HuH-7.5 (cell line): ENCODE measurements at places on chromosomes 4 and X.

DNA sequence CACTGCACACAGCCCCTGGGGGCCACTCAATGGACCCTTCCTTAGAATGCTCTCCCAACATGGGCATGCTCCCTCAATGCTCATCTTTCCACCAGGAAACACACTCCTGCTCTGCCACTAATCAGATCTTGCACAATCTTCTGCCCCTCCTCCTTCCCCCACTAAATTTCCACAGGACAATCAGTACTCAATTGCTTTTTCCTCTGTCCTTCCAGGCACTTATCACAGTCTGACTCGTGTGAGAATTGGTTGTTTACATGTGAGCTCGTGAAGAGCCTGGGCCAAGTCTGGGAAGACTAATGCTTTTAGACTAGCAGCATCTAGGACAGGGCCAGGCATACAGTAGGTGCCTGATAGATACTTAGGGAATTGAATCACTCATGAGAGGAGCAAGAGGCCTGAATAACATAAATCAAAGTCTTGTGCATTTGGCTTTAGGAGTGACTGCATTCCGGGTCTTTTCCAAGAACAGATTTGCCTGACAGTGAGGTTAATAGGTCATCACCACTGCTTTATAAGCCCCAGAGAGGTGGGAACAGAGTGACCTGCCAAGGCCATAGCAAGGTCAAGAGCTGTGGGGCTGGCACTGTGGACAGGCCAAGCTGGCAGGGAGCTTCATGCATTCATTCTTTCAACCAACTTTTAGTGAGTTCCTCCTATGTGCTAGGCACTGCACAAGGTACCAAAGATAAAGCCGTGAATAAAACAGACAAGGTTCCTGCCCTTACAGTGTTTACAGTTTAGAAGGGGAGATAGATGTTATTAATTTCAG is 55.0 kb downstream of the PRPS1 start:
- DNase-seq: no peak

DNA sequence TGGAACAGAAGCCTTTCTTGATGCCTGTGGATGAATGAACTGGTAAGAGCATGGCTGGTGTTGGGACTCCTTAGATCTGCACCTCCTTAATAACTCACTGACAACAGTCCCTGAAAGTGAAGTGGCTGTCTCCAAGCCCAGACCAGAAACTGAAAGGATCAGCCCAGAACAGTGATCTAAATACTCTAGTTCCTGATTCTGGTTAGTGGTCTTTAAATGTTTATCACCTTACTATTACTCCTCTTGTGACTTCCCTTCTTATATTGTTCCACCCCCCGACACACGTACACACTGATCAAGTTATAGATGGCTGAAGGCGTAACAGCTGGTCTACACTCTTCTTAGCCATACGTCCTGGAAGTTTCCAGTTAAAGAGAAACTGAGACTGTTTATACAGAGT is 33.8 kb upstream of the ARMCX2 start:
- no peak for DNase-seq

- no peak for DNase-seq
Observed at GRCh38 chrX:427812-428725, 41.4 kb upstream of the PPP2R3B start.

GRCh38 chrX:112704187-112704586 is 24.4 kb upstream of the LHFPL1 start:
- DNase-seq: no peak

DNA sequence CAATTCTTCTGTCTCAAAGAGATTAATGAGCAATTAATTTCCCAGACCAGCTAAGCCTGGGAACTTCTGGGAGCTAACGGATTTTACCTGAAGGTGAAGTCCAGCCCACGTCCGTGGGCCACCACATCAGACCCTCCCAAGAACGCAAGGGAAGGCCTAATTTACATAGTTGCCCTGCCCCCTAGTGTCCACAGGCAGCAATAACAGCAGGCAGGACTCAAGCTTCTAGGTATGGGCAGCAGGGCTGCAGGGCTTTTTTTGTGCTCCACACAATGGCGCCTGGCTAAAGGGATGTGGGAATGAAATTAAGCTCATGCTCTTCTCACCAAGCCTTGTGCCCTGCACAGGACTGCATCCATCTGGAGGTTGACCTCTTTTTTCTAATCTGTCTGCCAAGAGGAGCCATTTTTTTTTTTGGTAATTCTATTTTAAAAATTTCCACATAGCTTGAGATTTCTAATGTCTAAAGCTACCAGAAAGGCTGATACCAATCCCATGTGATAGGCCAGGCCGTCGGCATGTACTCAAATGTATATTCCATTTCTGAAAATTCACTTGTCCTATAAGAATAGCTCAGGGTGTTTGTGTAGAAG is 111.9 kb upstream of the TMEM164 start:
- no peak for DNase-seq

DNA sequence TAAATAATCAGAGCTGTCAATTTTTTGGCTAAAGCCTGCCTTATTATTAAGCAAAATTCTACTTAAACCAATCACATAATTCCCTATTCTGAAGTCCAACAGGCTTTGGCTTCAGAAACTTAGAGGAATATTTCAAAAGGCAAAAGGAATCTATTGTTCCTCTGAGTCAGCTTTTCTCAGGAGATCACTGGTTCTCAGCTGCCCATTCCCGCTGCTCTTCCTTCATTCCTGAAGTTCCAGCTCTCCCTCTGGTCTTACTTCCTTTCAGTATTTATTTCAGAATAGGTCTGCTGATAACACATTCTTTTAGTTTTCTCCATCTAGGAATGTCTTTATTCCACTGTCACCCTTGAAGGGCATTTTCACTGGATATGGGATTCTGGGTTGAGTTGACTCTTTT is 133.7 kb downstream of the SOWAHB start:
- no peak for DNase-seq

GRCh38 chr4:96260064-96260682 is 420.3 kb downstream of the PDHA2 start:
- no peak for DNase-seq

- DNase-seq: no peak
Observed at GRCh38 chrX:66030505-66031317, 9.2 kb downstream of the VSIG4 start.

GRCh38 chr4:184295206-184295605 is 77.5 kb upstream of the ENPP6 start:
- DNase-seq: no peak

GRCh38 chr4:125750828-125751466 is 436.2 kb downstream of the FAT4 start:
- DNase-seq: peak; percentile 20

- DNase-seq: no peak
Observed at GRCh38 chr4:142238589-142238988, 602.2 kb downstream of the IL15 start.

DNA sequence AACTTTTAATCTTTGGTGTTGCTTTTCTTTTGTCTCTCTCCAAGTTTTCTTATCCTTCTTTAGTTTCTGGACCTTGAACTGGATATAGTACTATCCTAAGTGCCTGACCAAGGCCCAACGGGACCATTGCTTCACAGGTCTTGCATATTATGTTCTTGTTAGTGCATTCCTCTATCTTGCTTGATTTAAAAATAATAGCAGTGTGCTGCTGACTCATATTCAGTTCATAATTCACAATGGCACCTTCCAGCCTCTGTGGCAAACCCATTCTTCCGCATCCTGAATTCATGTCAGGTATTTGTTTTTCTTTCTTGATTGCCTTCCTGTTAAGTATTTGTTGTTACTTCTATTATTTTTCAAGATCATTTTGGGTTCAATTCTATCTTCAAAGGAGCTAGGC is 197.1 kb upstream of the GIMD1 start:
- no peak for DNase-seq

DNA sequence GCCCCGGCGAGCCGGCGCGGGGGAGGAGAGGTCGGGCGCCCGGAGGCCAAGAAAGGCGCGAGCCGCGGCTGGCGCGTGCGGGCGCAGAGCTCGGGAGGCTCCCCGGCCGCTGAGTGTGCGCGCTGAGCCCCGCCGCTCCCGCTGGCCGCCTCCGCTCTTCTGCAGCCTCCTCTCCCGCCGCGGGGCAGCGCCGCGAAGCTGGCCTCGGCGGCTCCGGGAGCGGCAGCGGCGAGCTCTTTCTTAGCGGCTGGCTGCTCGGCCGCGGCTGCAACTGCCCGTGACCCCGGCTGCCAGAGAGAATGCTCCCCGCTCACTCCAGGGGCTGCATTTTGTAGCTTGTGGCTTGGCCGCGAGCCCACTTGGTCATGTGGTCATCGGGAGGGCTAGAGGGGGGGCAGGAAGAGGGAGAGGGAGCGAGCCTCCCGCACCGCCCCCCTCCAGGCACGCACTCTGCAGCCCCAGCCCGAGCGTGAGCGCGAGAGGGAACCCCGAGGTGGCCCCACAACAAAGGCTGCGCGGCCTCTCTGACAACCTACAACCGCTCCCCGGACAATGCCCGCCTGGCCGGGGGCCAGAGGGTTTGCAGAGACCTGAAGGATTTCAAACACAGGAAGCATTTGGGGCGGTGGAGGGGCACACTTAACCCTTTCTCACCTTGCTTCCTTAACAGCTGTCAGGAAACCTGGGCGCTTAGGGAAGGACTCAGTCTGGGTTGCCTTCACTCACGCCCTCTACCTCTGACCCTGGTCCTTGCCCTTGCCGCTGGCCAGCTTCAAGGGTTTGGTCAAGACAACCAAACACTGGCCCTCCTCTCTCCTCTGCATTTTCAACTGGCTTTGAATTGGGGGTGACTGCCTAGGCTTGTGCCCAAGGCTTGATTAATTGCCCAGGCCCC is at the start of gene APLN:
Gene APLN (minus strand): TSS at position 305 of the 895 bp plus-strand sequence. CDS start 326 bp downstream, outside the sequence.
- DNase-seq: no peak

DNA sequence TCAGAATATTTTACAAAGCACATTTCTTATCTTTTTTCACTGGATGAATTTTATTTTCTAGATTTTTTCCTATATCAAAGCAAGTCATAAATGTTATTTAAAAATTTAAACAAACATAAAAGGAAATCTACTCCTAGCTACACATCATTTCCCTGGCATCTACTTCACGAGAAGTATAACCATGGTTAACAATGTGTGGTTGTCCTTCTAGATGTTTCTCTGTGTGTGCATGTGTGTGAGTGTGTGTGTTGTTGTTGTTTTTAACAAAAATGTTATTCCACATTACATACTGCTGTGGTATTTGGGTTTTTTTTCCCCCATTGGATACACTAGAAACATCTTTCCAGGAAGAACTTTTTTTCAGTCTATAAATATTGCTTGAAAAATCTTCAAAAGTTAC is 103.1 kb downstream of the CHIC2 start:
- DNase-seq: no peak

GRCh38 chr4:120446051-120446567 is 379.5 kb upstream of the MAD2L1 start:
- DNase-seq: no peak

- no peak for DNase-seq
Observed at GRCh38 chr4:93617606-93618005, 210.9 kb upstream of the ATOH1 start.

DNA sequence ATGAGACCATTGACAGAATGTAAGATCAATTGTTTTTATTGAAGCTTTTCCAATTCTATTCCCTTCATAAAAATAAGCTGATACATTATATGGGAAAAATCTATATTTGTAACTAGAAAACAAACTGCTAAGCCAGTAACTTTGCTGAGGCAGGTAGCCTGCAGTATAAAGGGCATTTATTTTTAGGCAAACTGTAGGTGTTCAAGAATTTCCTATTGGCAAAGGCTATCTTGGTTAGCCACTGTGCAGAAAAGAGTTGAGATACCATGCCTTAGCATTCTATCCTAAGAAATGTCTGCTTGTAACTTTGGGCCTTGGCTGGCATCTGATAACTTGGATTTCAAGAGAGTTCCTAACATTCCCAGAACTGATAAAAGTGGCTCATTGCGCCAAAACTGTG is 18.5 kb upstream of the PRRG1 start:
- no peak for DNase-seq

- peak; percentile 47 for DNase-seq
Observed at GRCh38 chrX:129984111-129984958, 1.9 kb downstream of the BCORL1 start.

GRCh38 chr4:140152013-140152703 is 1.8 kb downstream of the MAML3 start:
- DNase-seq: peak; percentile 71

GRCh38 chr4:28388471-28388870 is 1527.8 kb downstream of the STIM2 start:
- DNase-seq: no peak

- no peak for DNase-seq
Observed at GRCh38 chr4:34258176-34258575, 1986.1 kb downstream of the ARAP2 start.

GRCh38 chr4:139558235-139559088 is 2.4 kb upstream of the SETD7 start:
- no peak for DNase-seq

DNA sequence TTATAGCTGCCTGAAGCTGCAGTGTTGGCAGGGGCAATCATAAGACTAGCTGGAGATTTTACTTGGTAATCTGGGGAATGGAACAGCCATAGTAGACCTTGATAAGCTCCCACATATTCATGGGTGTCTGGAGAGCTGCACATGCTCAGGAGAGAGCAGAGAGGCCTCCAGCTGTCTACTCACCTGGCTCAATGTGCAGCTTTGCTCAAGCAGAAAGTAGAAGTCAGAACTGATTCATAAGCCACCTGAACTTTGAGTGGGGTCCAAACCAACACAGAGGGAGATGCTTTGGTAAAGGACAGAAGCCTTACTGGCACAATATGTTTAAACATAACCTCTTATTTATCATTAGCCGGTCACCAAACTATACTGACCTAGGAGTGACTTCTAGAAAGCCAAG is 54.4 kb downstream of the KDM6A start:
- DNase-seq: no peak

- no peak for DNase-seq
Observed at GRCh38 chr4:138595731-138596460, 353.7 kb upstream of the SLC7A11 start.
